NCI-H1694 (cell line): ENCODE measurements at places on chromosomes 2 and 18.

GRCh38 chr2:65918760-65919187 is 486.4 kb upstream of the SPRED2 start:
- no peak for DNase-seq

GRCh38 chr2:7992612-7993602 is 688.9 kb upstream of the ID2 start:
- DNase-seq: no peak

DNA sequence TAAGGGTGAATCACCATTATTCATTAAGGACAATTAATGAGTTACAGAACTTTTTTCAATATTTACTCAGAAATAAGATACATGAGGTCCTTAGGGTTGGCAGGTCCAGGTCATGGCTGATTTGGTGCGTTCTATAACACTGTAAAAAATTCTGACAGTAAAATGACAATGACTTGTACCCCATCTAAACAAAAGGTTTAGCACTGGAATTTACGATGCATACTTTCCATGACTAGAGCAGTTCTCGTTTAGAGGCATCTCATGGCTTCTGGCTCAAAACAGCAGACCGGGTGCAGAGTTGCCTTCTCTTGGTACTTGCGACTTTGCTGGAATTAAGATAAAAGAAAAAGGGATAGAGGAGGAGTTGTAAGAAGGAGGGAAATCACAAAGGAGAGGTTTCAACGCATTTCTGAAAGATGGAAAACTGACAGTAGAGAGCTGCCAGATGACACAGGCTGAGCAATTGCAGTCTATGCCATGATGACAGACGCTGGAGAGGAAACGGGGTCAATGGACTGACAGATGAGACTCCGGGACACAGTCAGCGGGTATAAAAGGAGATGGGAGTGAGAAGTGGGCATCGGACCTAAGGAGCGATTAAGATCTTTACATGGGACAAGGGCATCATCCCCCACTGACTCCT is 4.1 kb upstream of the CYS1 start:
- DNase-seq: no peak

DNA sequence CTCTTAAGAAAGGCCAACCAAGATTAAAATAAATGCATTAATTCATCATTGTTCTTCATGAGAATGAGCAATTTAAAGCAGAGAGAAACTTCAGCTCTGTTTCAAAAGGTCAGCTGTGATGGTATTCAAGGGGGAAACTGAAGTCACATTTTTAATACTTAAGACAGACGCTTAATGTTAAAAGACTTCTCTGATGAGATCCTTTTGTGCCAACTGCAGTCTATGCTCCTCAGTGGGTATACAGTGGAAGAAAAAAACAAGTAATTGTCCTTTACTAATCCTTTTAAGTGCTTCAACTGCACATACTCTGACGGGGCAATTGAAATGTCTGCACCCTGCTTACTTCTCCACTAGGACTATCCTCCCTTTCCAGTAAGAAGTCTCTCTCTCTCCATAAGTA is 309.7 kb downstream of the GULP1 start:
- DNase-seq: no peak

GRCh38 chr2:224401641-224402342 is at the start of gene FAM124B:
Gene FAM124B (minus strand): TSS chr2:224402107. CDS start chr2:224401768, 339 bp downstream.
- DNase-seq: no peak

- DNase-seq: no peak
Measured at GRCh38 chr2:139067072-139067471, 286.9 kb upstream of the NXPH2 start.

- no peak for DNase-seq
Measured at GRCh38 chr2:240791221-240791800, 28.7 kb downstream of the KIF1A start.

GRCh38 chr2:54423213-54423612 is 32.9 kb upstream of the SPTBN1 start:
- DNase-seq: no peak

DNA sequence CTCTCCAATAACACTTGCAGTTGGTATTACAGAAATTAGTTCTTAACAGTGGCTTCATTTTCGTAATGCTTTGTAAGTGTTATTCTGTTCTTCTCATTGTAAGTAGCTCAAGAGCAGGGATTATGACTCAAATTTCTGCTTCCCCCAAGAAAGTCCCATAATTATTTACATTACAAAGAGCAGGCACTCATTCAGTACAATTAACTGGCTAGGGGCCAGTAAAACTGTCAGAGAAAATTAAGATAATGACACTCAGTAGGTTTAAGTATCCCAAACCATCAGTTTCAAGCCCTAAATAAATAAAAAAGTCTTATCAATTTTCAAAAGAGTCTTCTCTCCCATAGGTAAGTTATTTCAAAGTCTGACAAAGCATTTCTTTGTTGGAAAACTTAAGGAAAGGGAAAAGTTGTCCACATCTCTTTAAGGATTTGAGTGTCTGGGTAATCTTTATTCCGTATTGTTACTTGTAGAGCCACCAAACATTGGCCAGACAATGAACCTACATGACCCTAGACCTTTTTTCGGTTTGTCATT is 137.1 kb downstream of the ARHGAP28 start:
- DNase-seq: no peak

GRCh38 chr2:191612496-191612895 is 65.4 kb upstream of the NABP1 start:
- DNase-seq: no peak

- DNase-seq: no peak
Measured at GRCh38 chr2:66901344-66901743, 466.4 kb downstream of the MEIS1 start.

GRCh38 chr2:187358531-187358930 is 89.5 kb downstream of the CALCRL start:
- DNase-seq: no peak

DNA sequence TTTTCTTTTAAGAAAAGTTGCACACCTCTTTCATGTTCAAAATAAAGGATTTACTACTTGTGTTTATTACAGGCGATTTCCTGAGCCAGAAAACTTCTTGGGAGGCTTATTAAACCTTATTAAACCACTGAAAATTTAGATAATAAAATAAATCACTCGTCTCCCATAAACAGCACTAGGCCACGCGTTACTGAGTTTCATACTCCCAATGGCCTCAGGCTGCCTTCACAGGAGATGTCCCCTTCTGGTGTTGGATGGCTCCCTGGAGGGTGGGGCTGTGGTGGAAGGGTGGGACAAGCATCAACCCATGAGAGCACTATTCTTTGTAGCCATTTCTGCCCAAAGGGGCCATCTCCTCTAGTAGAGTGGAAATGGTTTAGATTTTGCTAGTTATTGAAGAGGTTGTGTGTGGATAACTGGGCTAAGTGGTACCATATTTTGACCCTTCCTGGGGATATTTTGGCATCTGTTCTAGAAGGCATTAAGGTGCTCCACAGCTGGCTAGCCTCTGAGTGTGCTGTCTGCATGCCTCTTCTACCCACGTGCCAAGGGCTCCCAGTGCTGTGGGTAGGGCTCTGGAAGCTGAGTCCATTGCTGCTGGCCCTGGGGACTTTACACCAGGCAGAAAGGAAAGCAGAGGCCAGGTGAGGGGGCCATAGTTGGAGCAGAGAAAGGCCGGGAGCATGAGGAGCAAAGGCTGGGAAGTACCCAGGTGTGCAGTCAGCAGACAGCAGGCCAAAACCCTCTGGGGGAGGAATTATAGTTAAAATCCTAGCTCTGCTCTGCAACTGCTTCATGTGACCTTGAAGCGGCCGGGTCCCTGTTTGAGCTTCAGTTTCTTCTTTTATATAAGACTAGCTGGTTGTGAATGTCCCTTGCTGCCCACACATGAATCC is 121.7 kb upstream of the SMAD2 start:
- DNase-seq: no peak

- no peak for DNase-seq
Measured at GRCh38 chr2:214497489-214497888, 86.6 kb downstream of the VWC2L start.

GRCh38 chr2:232497348-232497747 is 9.7 kb upstream of the ECEL1 start:
- DNase-seq: no peak
